ENCODE measurements at places on chromosomes 11 and 22.

DNA sequence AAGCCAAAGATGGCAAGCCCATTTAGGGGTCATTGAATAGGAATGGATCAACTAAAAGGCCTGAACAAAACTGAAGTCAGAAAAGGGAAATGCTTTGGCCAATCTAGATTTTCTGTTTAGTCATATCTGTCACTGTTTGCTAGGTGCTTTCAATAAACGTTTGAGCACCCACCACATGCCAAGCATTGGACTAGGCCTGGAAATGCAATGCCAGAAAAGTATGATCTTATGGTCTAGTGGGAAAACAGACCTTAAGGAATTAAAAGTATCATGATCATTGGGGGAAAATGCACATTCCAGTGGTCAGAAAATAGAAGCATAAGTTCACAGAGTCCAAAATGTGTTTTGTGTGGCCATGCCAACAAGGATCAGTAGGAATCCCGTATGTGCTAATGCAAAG lies 76.8 kb upstream of the BIRC3 start:
- DNase-seq = peak; percentile 78

- DNase-seq = no peak
These were observed 20.4 kb downstream of the OR56B4 start for GRCh38 chr11:6127881-6128280.

GRCh38 chr11:93487032-93487483 lies 56.1 kb downstream of the SMCO4 start:
- no peak for DNase-seq

DNA sequence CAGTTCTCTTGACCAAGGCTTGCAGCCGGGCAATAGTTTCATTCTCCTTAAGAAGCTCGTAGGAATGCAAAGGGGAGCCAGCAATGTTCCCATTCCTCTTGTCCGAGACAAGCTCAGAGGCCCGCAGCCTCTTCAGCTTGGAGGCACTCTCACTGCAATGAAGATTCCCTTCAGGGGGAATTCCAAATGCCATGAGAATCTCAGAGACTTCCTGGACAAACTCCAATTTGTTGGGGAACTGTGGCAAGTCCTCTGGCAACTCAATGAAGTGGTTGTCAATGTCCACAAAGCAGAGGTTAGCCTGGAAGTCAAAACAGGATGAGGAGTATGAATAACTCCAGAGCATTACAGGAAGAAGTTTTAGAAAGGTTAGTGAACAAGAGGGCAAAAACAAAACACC lies 84.4 kb downstream of the DENND5A start:
- peak; percentile 56 for DNase-seq

- no peak for DNase-seq
These were observed 13.2 kb downstream of the C11orf87 start for GRCh38 chr11:109435121-109435742.

GRCh38 chr22:27494785-27495184 lies 306.8 kb downstream of the MN1 start:
- no peak for DNase-seq

- no peak for DNase-seq
These were observed 44.3 kb downstream of the KCNQ1 start for GRCh38 chr11:2489083-2489482.

DNA sequence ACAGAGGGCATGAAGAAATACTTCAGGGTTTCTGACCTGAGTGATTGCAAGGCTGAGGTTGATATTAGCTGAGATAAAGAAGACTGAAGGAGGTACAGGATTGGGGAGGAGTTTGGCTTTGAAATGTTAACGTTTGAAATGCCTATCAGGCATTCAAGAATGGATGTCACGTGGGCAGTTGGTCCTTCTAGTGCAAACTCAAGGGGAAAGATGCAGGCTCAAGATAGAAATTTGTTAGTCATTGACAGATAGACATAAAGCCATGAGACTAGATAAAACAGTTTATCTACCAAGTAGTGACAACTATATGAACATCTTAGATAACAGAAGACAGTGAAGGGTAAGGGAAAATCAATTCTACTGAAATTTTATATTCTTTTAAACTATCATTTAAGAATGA lies 23.1 kb downstream of the TTC17 start:
- DNase-seq = no peak

- DNase-seq = no peak
These were observed 754 bp downstream of the OR52A1 start for GRCh38 chr11:5153574-5154431.

GRCh38 chr11:70759846-70760245 lies 361.5 kb downstream of the CTTN start:
- DNase-seq = no peak

DNA sequence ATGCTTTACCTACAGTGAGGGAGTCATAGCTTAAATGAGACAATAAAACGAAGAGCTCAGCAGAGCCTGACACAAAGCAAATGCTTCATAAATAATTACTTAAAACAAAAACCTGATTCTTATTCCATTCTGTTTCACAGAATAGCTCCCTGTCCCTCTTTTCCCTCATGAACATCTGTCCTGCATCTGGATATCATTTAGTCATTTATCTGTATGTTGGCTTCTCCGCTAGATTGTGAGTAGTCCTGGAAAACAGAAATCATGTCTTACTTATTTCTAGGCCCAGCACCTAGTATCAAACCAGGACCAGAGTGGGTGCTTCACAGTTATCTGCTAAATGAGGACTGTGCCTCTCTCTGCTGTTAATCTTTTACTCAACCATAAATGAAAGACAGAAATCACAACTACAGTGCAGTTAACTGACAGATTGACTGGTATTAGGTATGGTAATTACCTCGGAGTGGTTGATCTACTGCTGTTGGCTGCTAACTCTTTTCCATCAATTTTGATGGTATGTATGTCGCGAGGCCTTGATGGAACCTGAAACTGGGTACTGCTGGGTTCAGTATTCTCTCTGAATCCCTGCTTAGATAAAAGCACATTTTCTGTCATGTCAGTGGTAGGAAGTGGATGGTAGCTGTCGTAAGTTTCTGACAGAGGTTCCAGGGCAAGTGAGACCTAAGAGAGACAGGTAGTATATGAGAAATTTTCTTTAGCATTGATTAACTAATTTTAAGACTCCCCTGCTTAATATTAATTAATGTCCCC lies 31.5 kb downstream of the C2CD3 start:
- DNase-seq = peak; percentile 18

DNA sequence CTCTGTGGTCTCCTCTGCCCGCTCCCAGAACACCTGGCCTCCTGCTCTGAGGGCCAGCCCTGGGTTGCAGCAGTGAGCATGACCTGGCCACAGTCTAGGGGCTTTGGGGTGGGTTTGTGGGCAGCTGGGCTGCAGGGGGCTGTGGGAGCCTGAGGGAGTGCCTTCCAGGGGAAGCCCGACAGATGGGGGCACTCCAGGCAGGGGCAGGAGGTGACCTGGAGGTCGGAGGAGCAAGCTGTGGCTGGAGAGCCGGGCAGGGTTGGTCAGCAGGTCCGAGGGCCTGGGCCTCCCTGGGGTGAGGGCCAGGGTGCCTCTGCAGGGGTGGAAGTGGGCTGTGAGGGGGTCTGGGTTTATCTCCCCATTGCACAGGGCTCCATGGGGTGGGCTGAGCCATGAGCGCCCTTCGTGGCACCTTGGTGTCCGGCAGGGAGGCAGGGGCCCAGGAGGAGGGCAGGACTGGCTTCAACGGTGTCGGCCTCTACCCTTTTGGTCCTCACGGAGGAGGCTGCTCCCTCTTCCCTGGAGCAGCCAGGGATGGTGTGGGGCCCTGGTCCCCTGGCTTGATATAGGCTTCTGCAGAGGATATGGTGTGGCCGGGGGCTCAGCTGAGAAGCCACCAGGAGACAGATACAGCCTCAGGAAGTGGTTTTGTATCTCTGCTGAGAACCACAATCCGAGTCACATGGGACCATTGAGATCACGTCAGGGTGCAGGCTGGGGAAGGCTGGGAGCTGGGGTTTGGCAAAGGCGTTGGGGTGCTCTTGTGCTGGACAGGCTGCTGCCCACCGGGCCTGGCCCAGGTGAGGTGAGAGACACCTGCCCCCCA lies 22.3 kb downstream of the KCNQ1 start:
- no peak for DNase-seq

DNA sequence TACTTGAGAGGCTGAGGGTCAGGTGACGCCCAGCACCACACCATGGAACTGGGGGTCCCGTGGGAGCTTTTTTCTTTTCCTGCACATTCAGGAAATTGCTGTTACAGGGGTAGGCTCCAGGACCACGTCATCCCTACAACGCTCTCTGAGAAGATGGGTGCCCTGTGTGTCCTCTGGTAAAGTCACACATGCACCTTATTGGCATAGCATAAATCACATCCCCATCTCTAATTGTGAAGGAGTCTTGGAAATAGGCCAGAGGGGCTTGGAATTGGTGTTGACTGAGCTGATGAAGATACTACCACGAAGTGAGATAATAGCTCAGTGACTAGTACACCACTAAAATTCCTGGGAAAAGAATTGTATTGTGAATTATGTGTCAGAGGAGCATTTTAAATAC lies 57.6 kb downstream of the TNRC6B start:
- DNase-seq = no peak

- no peak for DNase-seq
These were observed 74.9 kb downstream of the RPL27A start for GRCh38 chr11:8757533-8757932.

- DNase-seq = no peak
These were observed 7.1 kb downstream of the SAA4 start for GRCh38 chr11:18229501-18229900.

DNA sequence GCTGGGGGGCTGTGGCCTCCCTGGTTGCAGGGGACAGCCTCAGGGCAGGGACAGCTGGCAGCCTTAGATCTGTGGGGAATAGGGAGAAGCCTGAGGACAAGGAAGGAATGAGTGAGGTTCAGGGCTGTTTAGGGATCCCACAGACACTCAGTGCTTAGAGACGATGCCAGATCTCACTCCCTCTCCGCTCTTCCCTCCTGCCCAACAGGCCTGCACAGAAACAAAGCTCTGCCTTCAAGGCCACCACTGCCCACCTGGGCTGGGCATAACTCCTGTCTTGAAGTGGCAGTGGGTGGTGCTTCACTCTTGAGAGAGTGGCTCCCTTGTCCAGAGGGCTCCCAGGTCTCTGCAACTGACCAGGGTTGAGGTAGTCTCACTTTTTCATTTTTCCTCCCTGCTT lies 13.1 kb upstream of the CENATAC start:
- no peak for DNase-seq

- DNase-seq = peak; percentile 95
These were observed at the start of gene ABTB2 for GRCh38 chr11:34357701-34358257. ABTB2 (minus strand) TSS chr11:34358010.

GRCh38 chr11:126791991-126792390 lies 208.6 kb downstream of the KIRREL3 start:
- no peak for DNase-seq

Measured in fibroblast of gingiva (primary cell).